ENCODE measurements at places on chromosomes 3 and 15. TPM values are rescaled to one million over a fixed set of nuclear protein-coding genes. Genes with fewer than 3 reads are reported as not detected.

Gene KIF9
- total RNA-seq: 9.5 TPM

Gene MYH15
- 0.19 TPM for total RNA-seq

Gene RNF168
- 25.0 TPM for total RNA-seq

Gene GALNT15
- 10.2 TPM for total RNA-seq

Gene CTXN2
- not detected for total RNA-seq

Gene GOLGA8K
- total RNA-seq: not detected

Gene ARGFX
- not detected for total RNA-seq

Gene MRPS25
- total RNA-seq: 87.2 TPM

Gene TRMT10C
- 32.5 TPM for total RNA-seq

Gene PPARG
- 12.4 TPM for total RNA-seq

Gene CNTN4
- total RNA-seq: 0.12 TPM

Gene GRIP2
- not detected for total RNA-seq

Gene ARPP21
- total RNA-seq: not detected

Gene TMEM212
- not detected for total RNA-seq

Gene RAF1
- total RNA-seq: 76.8 TPM

Gene LRRIQ4
- total RNA-seq: not detected

Gene ITIH1
- total RNA-seq: not detected

Gene TLR9
- not detected for total RNA-seq

Gene CAPN7
- 55.2 TPM for total RNA-seq

Gene EEF1AKMT4
- total RNA-seq: 4.9 TPM

Gene FMN1
- 1.2 TPM for total RNA-seq

Gene IMPG2
- total RNA-seq: 0.26 TPM

Gene KATNBL1
- 38.2 TPM for total RNA-seq

Gene KCNMB2
- not detected for total RNA-seq

Gene MORC1
- not detected for total RNA-seq

Gene CPNE9
- total RNA-seq: not detected

Gene APBA2
- not detected for total RNA-seq

Gene SEMA5B
- total RNA-seq: not detected

Gene C3orf52
- total RNA-seq: 10.4 TPM

Gene TNFSF10
- 0.25 TPM for total RNA-seq

Gene SENP8
- 5.0 TPM for total RNA-seq

Gene CYP1A2
- not detected for total RNA-seq

Gene NPAP1
- not detected for total RNA-seq

Gene CDCP1
- 180 TPM for total RNA-seq

Gene CHST13
- total RNA-seq: not detected

Gene CADM2
- not detected for total RNA-seq

Gene NANOGP8
- total RNA-seq: 0.75 TPM

Gene CADPS
- total RNA-seq: not detected

Gene CHDH
- 0.49 TPM for total RNA-seq

Gene PLA2G4E
- 0.12 TPM for total RNA-seq

Gene CCDC13
- total RNA-seq: 1.1 TPM

Gene PLSCR4
- total RNA-seq: 4.4 TPM

Gene KCNAB1
- 0.44 TPM for total RNA-seq

Gene CNTN6
- not detected for total RNA-seq

Gene HYAL1
- 0.42 TPM for total RNA-seq

Gene FGD5
- not detected for total RNA-seq

Gene PHLDB2
- 109 TPM for total RNA-seq

Gene WNT7A
- 0.47 TPM for total RNA-seq

Gene INSYN1
- not detected for total RNA-seq

Gene EOMES
- 1.3 TPM for total RNA-seq

Gene GOLGA6A
- total RNA-seq: not detected

Gene TM4SF4
- total RNA-seq: not detected

Gene BRPF1
- 21.4 TPM for total RNA-seq

Gene COL6A5
- total RNA-seq: not detected

Gene INAFM2
- total RNA-seq: 14.9 TPM

Gene GPR149
- total RNA-seq: not detected

Data from MCF 10A (cell line).